Effector memory CD8-positive, alpha-beta T cell (primary cell): ENCODE measurements at places on chromosomes 5 and 9.

- peaks cover 5% of the 10 kb centered on the region for H3K4me1 ChIP-seq
- H3K4me3 ChIP-seq: no peak overlapping the region
- H3K27me3 ChIP-seq: no peaks in the 10 kb centered on the region
- no peak overlapping the region for H3K27ac ChIP-seq
- no peaks in the 10 kb centered on the region for H3K36me3 ChIP-seq
Measured at GRCh38 chr5:67050125-67050524, 146.5 kb downstream of the CD180 start.

DNA sequence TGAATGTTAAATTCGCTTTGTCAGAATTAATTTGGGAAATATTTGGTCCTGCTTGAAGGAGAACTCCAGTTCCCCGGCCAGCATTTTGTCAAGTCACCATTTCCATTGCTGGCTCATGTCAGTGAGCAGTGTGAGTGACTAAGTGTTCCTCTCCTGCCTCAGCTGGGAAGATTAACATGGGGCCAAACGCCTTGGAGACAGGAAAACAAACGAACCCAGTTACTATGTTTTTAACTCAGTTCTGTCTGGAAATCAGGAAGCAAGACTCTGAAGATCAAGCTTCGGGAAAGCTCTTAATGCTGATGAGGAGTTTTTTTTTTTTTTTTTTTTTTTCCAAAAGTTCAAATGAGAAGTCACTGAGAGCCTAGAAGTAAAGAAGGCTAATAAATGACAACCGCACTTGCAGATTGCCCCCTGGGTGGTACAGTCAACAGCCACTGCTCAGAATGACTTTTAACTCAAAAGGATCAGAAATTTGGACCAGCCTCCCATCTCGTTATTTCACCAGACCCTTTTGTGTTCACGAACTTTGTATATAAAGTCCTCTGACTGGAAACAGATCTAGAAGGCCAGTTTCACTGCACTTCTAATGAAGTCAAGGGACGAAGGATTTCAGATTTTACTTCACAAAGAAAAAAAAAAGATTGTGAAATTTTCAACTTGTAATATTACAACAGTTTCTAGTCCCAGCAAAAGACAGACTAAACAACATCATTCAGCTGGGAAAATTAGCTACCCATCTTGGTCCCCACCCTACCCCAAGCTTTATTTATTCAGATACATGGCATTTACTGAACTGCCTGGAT is 121.3 kb downstream of the LHFPL2 start:
- no peak overlapping the region for H3K4me3 ChIP-seq
- H3K27me3 ChIP-seq: peaks cover 48% of the 10 kb centered on the region
- H3K27ac ChIP-seq: no peak overlapping the region
- H3K36me3 ChIP-seq: no peaks in the 10 kb centered on the region
- DNase-seq: no peak

DNA sequence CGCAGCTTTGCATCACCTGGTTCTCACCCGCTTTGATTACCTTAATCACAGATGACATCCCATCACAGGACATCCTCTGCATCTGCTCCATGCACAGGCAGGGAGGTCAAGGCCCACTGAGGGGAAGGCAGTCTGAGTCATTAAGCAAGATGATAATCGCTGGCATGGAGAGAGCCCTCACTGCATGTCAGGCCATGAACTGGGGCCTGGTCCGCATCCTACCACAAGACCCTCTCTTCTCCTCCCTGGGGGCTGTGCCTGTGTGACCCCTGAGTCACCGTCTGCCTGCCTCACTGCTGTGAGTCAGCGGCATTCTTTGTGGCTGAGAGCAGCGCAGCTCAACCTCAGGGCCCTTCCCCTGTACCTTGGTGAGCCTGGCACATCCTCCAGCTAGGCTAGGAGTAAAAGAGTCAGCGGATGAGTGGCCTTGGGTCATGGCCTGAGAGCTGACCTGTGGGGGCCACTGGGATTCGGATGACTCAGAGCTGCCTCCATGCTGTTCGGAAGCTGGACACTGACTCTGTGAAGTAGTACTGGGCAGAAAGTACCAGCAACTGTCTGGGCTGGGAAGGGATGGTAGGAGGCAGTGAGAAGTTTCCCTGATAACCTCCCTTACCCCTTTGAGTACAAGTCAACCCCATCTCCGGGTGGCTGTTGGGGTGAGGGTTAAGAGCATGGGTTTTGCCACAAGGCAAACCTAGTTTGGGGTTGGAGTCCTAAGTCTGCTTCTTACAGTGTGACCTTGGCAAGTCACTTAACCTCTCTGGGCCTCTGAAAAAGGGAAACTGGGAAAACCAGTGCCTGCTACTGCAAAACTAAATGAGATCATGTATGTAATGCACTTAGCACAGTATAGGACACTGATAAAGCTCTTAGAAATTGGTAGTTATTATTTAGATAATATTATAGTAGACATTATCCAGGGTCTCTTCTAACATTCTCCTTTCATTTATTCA is 14.6 kb upstream of the ARSI start:
- H3K4me3 ChIP-seq: no peak overlapping the region
- peaks cover 8% of the 10 kb centered on the region for H3K4me1 ChIP-seq
- no peaks in the 10 kb centered on the region for H3K36me3 ChIP-seq
- no peak overlapping the region for H3K27ac ChIP-seq

- peaks cover 35% of the 10 kb centered on the region for H3K36me3 ChIP-seq
- no peaks in the 10 kb centered on the region for H3K27me3 ChIP-seq
- DNase-seq: no peak
- no peak overlapping the region for H3K27ac ChIP-seq
- H3K4me3 ChIP-seq: no peak overlapping the region
Measured at GRCh38 chr9:128636024-128636390, 20.6 kb downstream of the DYNC2I2 start.

- DNase-seq: no peak
- peaks cover 62% of the 10 kb centered on the region for H3K4me1 ChIP-seq
- H3K36me3 ChIP-seq: peaks cover 6% of the 10 kb centered on the region
- H3K4me3 ChIP-seq: peak overlapping the region; percentile 89
Measured at GRCh38 chr9:93059011-93059714, 662 bp downstream of the SUSD3 start.

- peaks cover 41% of the 10 kb centered on the region for H3K27me3 ChIP-seq
- no peak overlapping the region for H3K27ac ChIP-seq
- H3K4me3 ChIP-seq: no peak overlapping the region
- peak; percentile 48 for DNase-seq
- no peaks in the 10 kb centered on the region for H3K4me1 ChIP-seq
Measured at GRCh38 chr5:135977375-135977928, 22.7 kb upstream of the LECT2 start.

DNA sequence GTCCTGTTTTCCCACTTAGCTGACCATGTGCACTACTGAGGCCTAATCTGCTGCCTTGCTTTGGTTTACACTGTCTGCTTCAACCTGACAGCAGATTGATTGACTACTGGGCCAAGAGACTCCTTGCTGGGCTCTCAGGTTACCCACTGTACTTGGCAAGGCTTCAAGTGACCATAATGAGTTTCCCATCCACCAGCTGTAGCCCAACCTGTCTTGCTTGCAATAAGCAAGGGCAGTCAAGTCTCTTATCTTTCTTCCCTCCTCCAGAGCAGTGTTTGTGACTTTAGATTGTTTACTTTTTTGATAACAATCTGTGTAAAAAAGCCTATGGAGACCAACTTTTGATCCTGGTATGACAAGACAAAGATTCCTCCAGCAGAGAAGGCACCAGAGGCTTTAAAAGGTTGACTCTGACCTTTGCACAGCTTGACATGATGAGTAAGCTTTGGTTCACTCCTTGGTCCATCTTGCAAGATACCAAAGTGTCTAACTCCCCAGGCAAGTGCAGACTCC is 912.3 kb upstream of the SEMA6A start:
- H3K27me3 ChIP-seq: no peaks in the 10 kb centered on the region
- no peaks in the 10 kb centered on the region for H3K36me3 ChIP-seq
- no peak overlapping the region for H3K27ac ChIP-seq
- H3K4me3 ChIP-seq: no peak overlapping the region
- no peaks in the 10 kb centered on the region for H3K4me1 ChIP-seq
- DNase-seq: no peak
